ENCODE measurements at places on chromosomes 3 and 15.

DNA sequence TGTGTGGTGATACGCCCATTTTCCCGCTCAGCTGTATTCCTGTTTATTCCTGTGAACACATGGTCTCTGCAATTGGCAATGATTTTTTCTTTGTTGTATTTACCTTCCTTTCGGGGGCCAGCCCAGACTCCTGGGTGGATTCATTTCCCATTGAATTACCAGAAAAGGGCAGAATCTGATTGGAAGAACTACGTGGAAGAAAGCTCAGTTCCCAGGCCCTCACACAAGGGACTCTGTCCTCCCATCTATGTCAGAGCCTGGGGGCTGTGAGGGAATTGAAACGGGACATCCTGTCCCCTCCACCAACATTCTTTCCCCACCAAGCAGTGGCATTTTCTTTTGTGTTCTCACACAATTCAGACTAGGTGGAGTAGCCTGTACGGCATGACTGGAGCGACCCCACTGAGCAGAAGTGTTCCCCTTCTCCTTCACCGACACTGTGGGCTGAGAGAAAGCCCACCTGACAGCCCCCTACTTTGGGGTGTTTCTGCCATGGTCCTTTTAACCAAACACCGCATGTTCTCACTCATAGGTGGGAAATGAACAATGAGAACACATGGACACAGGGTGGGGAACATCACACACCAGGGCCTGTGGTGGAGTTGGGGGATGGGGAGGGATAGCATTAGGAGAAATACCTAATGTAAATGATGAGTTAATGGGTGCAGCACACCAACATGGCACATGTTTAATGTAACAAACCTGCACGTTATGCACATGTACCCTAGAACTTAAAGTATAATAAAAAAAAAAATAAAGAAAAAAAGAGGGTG is 32.1 kb upstream of the RFTN1 start:
- no peak for DNase-seq

GRCh38 chr3:125110876-125111480 is 55.2 kb upstream of the HEG1 start:
- DNase-seq, result no peak

DNA sequence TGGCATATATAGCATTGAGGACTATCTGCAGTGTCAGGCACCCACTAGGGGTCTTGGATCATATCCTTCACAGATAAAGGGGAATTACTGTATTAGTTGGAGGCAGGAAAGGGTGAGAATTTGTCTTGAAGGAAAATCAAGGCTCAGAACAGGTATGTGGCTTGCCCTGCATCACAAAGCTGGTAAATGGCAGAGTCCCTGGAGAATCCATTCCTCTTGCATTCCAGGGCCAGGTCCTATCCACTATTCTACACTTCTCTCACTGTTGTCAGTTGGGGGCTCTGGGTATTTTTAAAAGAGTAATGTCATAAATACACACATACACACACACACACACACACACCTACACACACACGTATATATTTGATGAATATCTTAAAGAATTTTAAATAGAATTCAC is 19.8 kb upstream of the FGF12 start:
- DNase-seq, result no peak

GRCh38 chr3:132034486-132035464 is at the start of gene CPNE4:
Gene CPNE4, minus strand, starts transcription at chr3:132035014.
- DNase-seq, result peak; percentile 76

- peak; percentile 95 for DNase-seq
These were observed 175.7 kb downstream of the KLHL25 start for GRCh38 chr15:85618956-85619491.

DNA sequence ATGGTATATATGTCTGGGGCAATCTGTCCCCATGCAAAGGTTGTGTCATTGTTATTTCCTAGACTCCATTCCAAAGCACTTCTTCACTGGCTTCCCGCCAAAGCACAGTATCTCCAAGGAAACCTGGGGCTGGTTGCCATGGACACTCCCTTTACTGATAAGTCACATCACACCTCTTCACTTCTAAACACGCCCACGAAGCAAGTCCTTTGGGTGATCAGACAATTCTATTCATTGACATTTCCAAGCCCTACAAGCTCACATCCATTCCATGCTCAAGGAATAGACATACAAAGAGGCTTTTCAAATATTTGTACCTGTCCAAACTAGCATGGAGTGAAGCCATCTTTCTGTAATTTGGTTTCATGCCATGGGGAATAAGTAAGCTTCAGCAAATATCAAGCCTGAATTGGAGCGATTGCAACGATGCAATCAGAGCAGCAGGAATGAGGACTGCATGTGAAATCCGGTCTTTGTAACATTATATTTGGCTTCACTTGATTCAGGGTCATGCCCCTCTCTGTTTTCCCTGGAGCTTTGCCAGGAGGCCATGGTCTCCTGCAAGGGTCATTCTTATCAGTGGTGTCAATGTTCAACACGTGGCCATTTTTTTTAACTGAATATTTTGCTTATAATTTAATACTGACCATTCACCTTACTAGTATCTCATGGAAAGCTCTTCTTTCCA is 201.6 kb upstream of the TMC3 start:
- no peak for DNase-seq

DNA sequence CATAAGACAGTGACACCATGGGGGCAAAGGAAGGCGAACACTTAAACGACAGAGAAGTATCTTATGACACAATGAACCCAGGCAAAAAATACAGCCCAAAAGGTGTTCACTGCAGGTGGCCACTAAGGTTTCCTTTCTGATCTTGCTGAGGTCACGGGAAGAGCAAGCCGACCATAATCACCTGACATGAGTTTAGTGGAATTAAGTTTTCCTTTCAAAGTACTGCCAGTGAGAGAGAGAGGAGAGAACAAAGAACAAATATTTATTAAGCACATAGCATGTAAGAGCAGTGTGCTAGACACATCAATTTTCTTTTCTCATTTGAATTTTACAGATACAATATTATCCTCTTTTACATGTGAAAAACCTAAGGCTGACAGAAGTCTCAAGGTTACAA is 102.3 kb downstream of the NR1I2 start:
- no peak for DNase-seq

DNA sequence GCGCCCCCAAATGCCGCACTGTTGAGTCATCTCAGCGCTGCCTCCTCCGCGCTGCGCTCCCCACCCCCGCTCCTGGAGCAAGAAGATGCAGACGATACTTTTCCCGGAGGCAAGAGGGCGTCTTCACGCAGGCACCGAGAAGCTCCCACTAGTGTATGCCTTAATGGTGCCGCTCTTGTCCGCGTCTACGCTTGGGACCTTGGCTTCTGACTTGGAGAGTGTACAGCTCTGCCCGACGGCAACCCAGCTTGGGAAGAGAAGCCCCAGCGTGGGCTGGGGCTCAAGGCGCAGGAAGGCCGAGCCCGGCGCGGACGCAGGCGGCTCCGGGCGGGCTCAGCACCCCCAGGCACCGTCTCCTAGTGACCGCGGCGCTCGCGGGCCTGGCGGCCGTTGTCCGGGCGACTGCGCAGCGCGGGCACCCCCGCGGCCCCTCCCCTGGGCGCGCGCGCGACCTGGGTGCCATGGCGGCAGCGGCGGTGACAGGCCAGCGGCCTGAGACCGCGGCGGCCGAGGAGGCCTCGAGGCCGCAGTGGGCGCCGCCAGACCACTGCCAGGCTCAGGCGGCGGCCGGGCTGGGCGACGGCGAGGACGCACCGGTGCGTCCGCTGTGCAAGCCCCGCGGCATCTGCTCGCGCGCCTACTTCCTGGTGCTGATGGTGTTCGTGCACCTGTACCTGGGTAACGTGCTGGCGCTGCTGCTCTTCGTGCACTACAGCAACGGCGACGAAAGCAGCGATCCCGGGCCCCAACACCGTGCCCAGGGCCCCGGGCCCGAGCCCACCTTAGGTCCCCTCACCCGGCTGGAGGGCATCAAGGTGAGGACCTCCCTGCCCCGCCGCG is at the start of gene P4HTM:
Gene P4HTM, plus strand, starts transcription at position 446 of the 840 bp plus-strand sequence. Its CDS starts 16 bp downstream, at position 462.
- DNase-seq, result peak; percentile 75

DNA sequence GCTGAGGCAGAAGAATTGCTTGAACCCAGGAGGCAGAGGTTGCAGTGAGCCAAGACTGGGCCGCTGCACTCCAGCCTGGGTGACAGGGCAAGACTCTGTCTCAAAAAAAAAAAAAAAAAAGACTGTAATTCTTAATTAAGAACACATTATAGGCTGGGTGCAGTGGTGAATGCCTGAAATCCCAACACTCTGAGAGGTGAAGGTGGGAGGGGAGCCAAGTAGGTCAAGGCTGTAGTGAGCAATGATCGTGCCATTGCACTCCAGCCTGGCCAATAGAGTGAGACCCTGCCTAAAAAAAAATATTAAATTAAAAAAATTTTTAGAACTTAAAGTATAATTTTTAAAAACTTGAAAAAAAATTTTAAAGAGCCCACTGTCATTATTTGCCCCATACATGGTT is 13.4 kb upstream of the ARPIN start:
- DNase-seq, result no peak

GRCh38 chr15:43292375-43293078 is 25.8 kb upstream of the TGM5 start:
- no peak for DNase-seq

DNA sequence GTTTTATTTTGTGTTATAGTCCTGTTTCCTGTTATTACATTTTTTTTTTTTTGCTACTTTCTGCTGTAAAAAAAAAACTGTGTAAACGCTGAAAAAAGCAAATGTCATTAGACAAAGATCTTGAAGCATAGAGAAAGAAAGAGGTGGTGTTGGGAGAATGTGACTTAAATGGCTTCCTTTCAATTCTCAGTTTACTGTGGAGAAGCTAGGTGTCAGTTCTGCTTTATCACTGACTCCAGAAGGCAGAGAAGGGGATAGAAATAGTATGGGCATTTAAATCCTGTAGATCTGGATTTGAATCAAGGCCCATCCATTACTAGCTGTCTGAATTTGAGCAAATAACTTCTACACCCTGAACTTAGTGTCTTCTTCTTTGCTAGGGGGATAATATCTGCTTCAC is 23.0 kb downstream of the PPM1L start:
- no peak for DNase-seq

- DNase-seq, result peak; percentile 71
These were observed 242.8 kb upstream of the UBE2E2 start for GRCh38 chr3:22960105-22960984.

DNA sequence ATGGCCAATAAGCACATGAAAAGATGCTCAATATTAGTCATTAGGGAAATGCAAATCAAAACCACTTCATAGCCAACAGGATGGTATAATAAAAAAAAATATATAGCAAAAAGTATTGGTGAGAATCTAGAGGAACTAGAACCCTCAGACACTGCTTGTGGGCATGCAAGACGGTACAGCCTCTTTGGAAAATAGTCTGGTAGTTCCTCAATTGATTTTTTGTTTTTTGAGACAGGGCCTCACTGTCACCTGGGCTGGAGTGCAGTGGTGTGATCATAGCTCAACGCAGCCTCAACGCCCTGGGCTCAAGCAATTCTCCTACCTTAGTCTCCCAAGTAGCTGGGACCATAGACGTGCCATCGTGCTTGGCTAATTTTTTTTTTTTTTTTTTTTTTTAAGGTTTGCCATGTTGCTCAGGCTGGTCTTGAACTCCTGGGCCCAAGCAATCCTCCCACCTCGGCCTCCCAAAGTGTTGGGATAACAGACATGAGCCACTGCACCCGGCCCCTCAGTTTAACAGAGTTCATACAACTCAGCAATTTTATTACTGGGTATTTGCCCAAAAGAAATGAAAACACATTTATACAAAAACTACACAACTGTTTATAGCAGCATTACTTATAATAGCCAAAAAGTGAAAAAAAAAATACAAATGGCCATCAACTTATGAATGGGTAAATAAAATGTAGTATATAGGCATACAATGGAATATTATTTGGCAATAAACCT is 5.1 kb downstream of the PRC1 start:
- DNase-seq, result no peak

DNA sequence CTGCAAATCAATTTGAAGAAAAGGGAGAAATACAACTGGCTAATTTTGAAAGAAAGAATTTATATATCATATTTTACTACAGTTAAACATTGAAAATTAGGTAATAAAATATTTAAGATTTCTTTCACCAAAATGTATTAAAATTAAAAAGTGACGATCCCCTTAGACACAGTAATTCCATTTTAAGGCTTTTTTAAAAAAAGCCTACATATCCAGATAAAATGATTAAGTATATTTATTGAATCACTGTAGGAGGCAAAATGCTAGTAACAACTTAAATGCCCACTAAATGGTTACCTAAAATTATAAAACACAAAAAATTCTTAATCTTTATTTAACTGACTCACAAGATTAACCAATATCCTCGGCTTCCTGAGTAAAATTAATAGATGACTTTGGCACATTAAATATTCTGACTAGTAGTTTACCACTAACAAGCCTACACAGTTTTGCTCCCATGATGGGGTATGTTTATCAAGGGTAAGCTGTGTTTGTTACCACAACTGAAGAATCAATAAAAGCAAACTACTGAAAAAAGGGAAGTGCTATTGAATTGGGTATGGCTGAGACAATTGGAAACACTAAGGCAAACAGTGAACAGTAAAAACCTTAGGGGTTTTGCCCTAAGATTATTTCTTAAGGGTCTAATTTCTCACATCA is 28.4 kb downstream of the ANKRD28 start:
- DNase-seq, result no peak

- no peak for DNase-seq
These were observed 60.4 kb upstream of the POU1F1 start for GRCh38 chr3:87336761-87337160.

GRCh38 chr3:3675801-3676200 is 123.4 kb upstream of the LRRN1 start:
- no peak for DNase-seq

- DNase-seq, result no peak
These were observed 36.9 kb upstream of the LACTB start for GRCh38 chr15:63084806-63085205.

DNA sequence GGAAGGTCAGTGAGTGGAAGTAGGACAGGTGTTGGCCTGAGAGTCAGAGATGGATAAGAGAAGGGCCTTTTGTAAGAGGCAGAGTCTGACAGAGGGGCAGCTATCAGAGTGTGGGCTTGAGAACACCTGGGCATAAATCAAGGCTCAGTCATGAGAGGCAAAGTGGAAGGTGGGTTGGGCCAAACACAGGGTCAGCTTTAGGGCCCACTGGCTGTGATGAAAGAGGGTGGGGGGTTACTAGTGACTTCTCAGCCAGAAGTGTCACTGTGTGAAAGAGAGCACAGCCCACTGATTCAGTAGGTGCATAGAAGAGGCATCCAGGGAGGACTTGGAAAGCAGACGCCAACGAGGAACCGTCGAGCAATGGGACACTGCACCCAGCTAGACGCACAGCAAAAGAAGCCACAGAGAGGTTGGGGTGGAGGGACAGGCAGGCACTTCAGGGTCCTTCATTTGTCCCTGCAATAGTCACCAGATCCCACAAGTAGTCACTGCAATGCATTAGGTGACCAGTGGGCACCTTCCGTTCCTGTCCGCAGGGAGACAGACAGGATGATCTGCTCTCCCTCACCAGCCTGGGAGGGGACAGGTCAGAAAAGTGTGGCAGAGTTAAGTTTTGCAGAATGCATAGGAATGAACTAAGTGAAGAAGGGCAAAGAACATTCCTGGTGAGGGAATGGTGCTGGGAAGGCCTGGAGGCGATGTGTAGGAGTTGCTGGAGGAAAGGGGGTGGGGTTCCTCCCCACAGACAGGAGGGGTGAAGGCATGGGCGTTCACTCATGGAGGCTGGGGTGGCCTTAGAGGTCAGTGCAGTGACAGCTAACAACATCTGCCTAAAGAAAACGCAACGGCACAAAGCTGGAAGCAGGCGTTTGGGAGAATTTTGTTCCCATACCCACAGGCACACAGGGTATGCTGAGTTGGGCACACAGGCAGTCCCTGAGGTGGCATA is 36.3 kb downstream of the MESD start:
- no peak for DNase-seq
